Activated CD4-positive, alpha-beta T cell treated with anti-CD3 and anti-CD28 coated beads, Interleukin-2, Interleukin-6, amounts not matched to agents 100 ng/mL and 50 ng/mL, durations not matched to agents 16 hours and 8 hours (primary cell): ENCODE measurements at places on chromosomes 4 and X.

DNA sequence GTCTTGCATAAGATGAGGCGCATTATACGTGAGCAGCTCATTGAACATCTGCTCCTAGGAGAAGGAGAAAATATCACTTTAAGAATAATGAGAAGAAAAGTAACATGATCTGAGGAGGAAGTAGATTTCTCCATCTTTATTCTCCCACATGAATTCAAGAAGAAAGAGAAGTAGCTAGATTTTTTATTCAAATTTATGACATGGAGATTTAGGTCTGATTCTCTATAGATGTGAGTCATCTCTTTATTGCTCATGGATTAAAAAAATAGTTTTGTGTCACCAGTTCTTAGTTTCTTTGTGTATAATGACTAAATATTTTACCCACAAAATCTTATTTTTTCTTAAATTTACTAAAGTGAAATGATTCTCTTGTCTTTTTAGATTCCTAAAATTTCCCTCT lies 40.4 kb downstream of the HPGDS start:
- no peak for DNase-seq

- DNase-seq, result no peak
These were observed 57.8 kb downstream of the RAP1GDS1 start for GRCh38 chr4:98319021-98319420.

DNA sequence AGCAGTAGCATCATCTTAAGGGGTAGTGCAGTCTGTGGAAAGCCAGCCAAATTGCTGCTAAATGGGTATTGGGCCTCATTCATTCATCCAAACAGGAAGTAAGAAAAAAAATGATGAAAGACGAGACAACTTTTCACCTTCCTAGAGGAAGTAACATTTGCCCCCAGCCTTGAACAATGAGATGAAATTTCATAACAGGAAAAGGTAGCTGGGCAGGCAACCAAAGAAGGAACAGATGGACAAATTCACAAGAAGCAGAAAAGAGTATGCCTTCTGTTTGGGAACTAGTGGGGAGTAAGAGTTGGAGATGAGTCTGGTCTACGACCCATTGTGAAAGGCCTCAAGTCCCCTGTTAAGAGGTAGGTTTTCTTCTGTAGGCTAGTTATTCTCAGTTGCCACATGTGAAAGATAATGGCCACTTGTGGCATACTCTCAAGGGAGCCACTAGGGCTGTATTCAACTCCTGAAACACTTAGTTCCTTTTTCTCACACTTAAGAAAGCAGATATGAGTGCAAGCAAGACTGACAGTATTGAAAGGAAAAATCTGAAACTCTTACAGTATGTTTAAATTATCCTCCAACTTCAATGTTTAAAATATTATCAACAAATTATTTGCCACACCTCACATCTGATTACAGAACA lies 190.4 kb downstream of the AR start:
- no peak for DNase-seq

- DNase-seq, result no peak
These were observed 218.9 kb downstream of the FBXW7 start for GRCh38 chr4:152316969-152317368.

- DNase-seq, result no peak
These were observed 121.5 kb upstream of the ENPEP start for GRCh38 chr4:110354460-110354859.

DNA sequence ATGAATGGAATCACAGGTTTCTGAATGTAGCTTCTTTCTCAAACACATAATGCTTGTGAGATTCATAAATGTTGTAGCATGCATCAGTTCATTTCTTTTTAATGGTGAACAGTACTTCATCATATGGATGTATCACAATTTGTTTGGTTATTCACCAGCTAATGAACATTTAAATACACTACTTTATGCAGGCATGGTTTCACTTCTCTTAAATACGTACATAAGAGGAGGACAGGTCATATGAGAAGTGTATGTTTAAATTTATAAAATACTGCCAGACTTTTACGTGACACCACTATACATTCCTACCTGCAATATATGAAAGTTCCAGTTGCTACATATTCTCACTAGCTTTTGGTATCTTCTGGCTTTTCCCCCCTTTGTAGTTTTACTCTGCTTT lies 65.4 kb downstream of the ANKRD17 start:
- DNase-seq, result no peak
